Right renal pelvis (tissue), 4 donors: ENCODE measurements at places on chromosomes 2 and 18. TPM values are rescaled to one million over a fixed set of nuclear protein-coding genes. Genes with fewer than 3 reads are reported as not detected.

KYNU gene
- polyA plus RNA-seq = 6.1 TPM

PLCD4 gene
- polyA plus RNA-seq = 7.4 TPM

EVX2 gene
- polyA plus RNA-seq = not detected

NEU2 gene
- polyA plus RNA-seq = not detected

CNNM4 gene
- 13.8 TPM for polyA plus RNA-seq

ACYP2 gene
- 21.5 TPM for polyA plus RNA-seq

CXCR1 gene
- polyA plus RNA-seq = not detected

SLC66A2 gene
- polyA plus RNA-seq = 21.1 TPM

INHBB gene
- not detected for polyA plus RNA-seq

DYNC1I2 gene
- 194 TPM for polyA plus RNA-seq

FER1L5 gene
- polyA plus RNA-seq = 1.1 TPM

PECR gene
- 45.9 TPM for polyA plus RNA-seq
